ENCODE measurements at places on chromosomes 2 and 18.

DNA sequence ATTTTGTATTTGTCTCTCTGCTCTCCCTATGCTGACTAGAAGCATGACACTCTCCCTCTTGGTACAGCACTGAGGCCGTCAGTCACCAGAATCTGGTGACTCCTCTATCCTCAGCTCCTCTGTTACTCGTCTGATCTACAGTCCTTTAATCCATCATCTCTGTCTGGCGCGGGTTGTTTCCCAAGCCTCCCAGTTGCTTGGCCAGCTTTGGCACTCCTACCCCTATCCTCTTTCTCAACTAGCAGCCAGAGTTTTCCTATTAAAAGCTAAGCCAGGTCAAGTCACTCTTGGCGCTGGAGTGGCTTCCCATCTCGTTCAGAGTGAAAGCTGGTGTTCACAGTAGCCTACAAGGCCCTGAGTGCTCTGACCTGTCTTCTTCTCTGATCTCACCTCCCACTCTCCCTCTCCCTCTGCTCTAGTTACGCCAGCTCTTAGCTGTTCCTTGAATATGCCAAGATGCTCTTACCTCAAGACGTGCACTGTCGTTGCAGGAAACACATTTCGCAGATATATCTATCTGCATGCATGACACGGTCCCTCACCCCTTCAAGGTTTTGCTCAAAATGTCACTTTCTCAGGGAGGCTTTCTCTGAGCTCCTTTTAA lies 41.8 kb upstream of the PSME4 start:
- DNase-seq = no peak

- DNase-seq = peak; percentile 62
Measured at GRCh38 chr2:179991344-179991743, 15.8 kb downstream of the CWC22 start.

GRCh38 chr2:20614201-20615067 lies 36.5 kb downstream of the HS1BP3 start:
- DNase-seq = no peak

DNA sequence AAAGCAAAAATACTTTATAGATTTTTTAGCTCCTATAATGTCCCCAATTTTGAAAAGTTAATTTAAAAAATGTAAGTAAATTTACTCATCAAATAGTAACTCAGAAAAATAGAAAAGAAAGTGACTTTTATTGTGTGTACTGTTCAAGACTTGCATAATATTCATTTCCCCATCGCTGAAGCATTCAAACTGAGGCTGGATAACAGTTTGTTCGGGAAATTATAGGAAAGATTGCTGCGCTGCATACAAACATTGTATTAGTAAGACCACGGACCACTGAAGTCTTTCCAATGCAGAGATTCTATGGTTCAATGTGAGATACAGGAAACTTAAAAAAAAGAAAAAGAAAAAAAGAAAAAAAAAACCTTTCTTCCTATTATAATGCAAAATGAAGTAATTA lies 10.4 kb downstream of the STK17B start:
- DNase-seq = peak; percentile 19

DNA sequence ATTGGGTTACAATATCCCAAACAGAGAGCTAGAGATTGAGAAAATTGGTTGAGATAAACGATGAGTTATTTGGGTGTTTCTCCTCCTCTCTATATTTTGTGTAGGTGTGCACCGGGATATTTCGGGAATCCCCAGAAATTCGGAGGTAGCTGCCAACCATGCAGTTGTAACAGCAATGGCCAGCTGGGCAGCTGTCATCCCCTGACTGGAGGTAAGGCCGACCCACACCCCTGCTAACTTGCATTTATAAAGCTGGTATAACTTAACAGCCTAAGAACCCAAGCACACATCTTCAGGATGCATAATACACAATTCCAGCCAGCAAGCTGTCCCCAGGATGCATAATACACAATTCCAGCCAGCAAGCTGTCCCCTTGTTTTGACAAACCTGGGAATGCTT lies 124.6 kb upstream of the TTC39C start:
- no peak for DNase-seq

Data from suppressor macrophage (primary cell).